ENCODE measurements at places on chromosomes 6 and 20. TPM values are rescaled to one million over a fixed set of nuclear protein-coding genes. Genes with fewer than 3 reads are reported as not detected.

FAM83B gene
- total RNA-seq, result 0.41 TPM

ZNF391 gene
- total RNA-seq, result 2.9 TPM

TMEM200A gene
- total RNA-seq, result 20.4 TPM

RIPPLY2 gene
- 21.6 TPM for total RNA-seq

CYP39A1 gene
- total RNA-seq, result 2.9 TPM

ERVFRD-1 gene
- not detected for total RNA-seq

IRF4 gene
- total RNA-seq, result not detected

FKBP5 gene
- total RNA-seq, result 3.3 TPM

LGSN gene
- 0.82 TPM for total RNA-seq

KCNB1 gene
- total RNA-seq, result 5.7 TPM

HUS1B gene
- total RNA-seq, result 0.82 TPM

DCDC2 gene
- total RNA-seq, result 2.4 TPM

FNDC1 gene
- total RNA-seq, result 1.2 TPM

OTOR gene
- 0.82 TPM for total RNA-seq

GRCh38 chr6:83893024-83893423 lies 33.5 kb downstream of the CYB5R4 start:
- no peak for DNase-seq

DNA sequence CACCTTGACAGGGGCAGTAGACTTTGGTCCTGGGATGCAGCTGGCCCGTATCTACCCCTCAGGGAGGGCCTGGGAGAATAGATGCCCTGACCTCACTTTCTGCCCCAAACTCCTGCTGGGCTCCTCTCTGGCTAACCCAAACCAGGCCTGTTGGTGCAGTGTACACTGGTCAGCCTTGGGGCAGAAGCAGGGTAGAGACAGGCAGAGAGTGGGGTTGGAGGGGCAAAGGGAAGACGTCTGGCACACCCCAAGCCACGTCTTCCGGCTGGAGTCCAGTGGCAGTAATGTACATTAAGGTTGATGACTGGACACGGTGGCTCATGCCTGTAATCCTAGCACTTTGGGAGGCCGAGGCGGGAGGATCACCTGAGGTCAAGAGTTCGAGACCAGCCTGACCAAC lies 9.3 kb downstream of the DDR1 start:
- no peak for DNase-seq

DNA sequence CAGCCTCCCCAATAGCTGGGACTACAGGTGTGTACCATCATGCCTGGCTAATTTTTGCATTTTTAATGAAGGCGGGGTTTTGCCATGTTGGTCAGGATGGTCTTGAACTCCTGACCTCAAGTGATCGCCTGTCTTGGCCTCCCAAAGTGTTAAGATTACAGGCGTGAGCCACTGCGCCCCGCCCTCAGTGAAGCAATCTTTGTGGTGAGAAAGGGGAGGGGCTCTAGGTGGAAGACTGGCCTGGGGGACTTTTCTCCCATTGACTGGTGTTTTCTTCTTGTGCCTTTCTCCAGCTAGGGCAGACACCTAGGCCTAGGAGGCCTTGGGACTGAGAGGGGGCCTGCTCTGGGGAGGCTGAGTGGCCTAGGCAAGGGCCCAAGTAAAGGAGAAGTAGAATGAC lies 84.1 kb downstream of the DNAAF9 start:
- no peak for DNase-seq

GRCh38 chr6:48610846-48611245 lies 499.8 kb upstream of the PTCHD4 start:
- no peak for DNase-seq

DNA sequence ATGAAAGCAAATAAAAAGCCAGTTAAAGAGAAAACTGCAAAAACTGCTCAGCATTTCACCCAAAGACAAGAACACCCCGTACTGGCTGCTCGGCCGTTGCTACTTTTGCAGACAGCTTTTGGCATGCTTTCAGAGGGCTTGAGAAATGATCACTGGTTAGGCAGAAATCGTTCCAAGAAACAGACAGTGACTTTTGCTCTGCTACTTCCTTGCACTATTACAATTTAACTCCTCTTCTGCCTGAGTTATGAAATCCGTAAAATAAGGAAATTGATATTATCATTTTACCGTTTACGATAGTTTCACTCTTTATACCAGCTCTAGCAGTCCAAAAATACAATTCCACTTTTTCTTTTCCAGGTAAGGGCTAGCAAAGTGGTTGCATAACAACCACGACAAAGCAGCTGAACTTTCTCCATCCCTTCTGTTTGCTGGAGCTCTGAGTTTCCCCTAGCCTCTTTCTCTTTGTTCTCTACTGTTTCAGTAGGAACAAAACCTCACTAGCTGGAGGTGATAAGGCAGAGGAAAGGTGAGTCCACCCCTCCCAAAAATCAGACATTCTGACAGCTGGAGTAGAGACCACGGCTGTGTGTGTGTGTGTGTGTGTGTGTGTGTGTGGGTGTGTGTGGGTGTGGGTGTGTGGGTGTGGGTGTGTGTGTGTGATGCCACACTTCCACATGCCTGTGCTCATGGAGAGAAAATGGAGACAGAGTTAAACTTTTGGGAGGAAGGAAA lies 191.8 kb upstream of the RREB1 start:
- DNase-seq, result no peak

DNA sequence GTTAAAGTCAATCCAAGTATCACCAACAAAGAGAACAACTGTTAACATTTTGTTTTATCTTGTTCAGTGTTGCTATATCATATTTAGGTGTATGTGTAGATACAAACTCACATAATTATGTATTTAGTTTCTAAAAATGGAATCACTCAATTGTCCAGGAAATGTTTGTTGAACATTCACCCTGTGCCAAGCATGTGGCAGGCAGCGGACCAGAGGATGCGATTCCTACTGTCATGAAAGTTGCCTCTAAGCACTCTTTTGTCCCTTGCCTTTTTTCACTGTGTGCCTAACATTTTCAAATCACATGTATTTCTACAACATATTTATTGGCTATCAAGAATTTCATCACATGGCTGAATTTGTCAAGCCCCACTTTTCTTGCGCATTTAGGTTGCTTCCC lies 16.9 kb upstream of the TGM2 start:
- no peak for DNase-seq

DNA sequence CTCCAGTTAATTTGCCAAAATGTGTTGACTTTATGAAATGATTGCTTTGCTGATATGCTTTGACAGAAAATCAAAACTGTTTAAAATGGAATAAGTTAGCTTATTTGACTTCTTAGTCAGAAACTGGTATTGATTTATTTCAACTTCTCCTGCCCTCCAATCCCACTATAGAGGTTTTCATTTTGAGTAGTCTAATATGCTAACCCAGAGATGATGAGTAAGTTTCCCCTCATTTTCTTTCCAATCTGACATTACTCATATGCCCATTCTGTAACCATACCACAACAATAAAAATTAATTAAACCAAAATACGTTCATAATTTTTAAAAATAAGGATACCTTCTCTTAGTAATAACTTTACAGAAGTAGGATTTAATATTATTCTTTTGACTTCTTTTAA lies 78.8 kb downstream of the COL19A1 start:
- no peak for DNase-seq

GRCh38 chr6:169520104-169520503 lies 181.7 kb downstream of the WDR27 start:
- DNase-seq, result no peak

DNA sequence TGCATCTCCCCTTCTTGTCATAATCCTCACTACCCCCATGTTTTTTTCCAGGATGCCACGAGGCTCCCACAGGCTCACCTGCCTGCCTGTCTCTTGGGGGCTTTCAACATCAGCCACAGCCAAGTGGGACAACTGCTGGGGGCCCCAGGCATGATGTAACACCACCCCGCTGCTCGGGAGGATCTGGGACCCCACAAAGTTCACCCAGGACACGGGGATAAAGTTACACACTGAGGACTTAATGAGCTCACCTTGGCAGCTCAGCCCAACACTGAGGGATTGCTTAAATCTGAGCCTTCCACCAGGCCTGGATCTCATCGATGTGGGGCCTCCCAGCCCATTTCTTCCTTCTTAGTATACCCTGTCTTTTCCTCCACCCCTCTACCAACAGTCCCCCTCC lies 56.4 kb upstream of the NNAT start:
- no peak for DNase-seq

- no peak for DNase-seq
Observed at GRCh38 chr6:47749757-47750156, 32.1 kb upstream of the OPN5 start.

GRCh38 chr6:42766163-42766670 lies 15.6 kb upstream of the BICRAL start:
- DNase-seq, result no peak

DNA sequence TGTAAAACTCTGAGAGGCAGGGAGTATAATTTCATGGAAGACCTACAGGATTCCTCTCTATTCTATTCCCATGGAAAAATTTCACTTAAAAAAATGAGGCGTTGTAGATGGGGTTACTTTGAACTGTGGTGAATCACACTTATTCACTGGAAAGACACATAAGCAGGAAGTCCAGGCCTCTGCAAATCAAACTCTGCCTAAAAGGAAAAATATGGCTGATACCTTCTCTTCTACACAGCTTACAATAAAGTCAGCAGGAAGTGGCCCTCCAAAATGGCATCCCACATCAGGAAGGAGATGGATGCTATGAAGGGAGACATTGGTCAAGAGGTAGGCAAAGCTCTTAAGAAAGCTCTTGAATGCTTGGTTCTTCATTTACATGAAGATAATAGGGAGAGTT lies 115.9 kb downstream of the FYN start:
- DNase-seq, result no peak

DNA sequence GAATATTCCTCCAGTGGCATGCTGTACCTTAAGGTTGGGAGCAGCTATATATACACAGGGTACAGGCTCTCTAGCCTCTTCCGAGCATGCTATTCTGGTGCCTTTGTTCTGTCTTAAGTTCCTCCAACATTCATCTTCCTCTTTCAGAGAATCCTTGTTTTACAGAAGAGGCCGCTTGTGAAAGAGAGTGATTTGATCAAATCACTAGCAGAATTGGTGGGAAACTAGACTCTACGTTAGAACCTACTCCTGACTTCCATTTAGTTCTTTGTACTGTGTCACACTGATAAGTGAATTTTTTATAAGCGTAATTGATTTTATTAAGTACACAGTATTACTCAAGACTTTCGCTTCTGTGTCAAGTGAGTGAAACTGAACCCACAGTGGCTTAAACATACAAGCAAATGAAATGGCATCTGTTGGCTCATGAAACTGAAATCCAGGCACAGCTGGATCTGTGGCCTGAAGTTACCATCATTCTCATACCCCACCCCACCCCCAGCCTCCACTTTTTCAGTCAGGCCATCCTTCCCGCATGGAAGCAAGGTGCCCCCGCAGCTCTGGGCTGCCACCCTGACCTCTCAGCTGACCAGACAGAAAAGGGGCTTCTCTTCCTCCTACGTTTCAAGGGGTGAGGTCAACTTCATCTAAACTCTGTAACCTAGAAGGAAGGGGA lies 102.3 kb downstream of the RPP40 start:
- DNase-seq, result no peak

- no peak for DNase-seq
Observed at GRCh38 chr6:44342052-44342451, 398 bp upstream of the SPATS1 start.

- DNase-seq, result no peak
Observed at GRCh38 chr6:169990095-169991030, 238.9 kb downstream of the ERMARD start.

- DNase-seq, result no peak
Observed at GRCh38 chr6:34813028-34813713, 21.3 kb downstream of the BLTP3A start.

GRCh38 chr6:115443825-115444478 lies 616.7 kb downstream of the FRK start:
- DNase-seq, result no peak

- no peak for DNase-seq
Observed at GRCh38 chr6:69771158-69771906, 25.5 kb downstream of the LMBRD1 start.

DNA sequence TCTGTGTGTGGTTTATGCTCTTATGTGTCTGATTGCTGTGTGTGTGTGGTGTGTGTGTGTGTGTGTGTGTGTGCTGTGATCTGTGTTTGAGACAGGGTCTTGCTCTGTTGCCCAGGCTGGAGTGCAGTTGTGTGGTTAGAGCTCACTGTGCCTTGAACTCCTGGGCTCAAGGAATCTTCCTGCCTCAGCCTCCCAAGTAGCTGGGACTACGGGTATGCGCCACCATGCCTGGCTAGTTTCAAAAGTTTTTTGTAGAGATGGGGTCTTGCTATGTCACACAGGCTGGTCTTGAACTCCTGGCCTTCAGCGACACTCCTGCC lies 3.4 kb upstream of the ZNF512B start:
- no peak for DNase-seq

DNA sequence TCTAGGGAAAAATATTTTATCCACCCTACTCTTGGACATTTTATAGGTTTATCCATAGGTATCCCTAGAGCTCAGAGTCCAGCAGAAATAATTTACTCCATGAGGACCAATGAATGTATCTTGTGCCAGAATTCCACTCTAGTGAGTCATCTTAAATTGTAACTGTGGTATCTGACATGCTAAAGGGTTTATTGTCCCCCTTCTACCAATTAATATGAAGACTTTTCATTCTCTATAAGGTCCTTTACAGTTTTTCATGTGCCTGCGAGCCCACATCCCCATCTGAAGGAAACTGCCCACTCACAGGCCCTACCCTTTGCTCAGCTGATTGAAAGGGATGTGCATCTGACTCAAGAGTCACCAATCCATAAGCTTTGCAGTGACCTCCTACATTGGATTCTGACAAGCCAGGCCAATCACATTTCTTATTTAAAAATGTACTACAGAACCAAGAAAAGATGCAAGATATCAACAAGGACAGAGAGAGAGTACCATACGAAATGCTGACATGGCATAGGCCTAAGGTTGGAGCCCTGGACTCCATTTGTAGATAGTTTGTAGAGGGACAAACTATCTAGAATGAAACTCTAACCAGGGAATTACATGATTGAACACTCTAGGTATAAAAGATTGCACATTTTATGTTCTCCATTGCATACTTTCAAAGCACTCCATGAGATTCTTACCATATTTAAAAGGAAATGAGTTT lies 93.4 kb upstream of the DEFB112 start:
- no peak for DNase-seq

- DNase-seq, result peak; percentile 91
Observed at GRCh38 chr20:57596998-57597939, 23.0 kb downstream of the ZBP1 start.

GRCh38 chr20:35909176-35909575 lies 45.1 kb downstream of the SCAND1 start:
- DNase-seq, result no peak

GRCh38 chr20:51372176-51372803 lies 170.2 kb downstream of the NFATC2 start:
- peak; percentile 50 for DNase-seq

GRCh38 chr6:77656999-77657764 lies 4.3 kb downstream of the MEI4 start:
- no peak for DNase-seq
